ENCODE measurements at places on chromosomes 12 and 14.

- no peak for DNase-seq
Observed at GRCh38 chr12:46174919-46175318, 93.9 kb downstream of the SLC38A1 start.

DNA sequence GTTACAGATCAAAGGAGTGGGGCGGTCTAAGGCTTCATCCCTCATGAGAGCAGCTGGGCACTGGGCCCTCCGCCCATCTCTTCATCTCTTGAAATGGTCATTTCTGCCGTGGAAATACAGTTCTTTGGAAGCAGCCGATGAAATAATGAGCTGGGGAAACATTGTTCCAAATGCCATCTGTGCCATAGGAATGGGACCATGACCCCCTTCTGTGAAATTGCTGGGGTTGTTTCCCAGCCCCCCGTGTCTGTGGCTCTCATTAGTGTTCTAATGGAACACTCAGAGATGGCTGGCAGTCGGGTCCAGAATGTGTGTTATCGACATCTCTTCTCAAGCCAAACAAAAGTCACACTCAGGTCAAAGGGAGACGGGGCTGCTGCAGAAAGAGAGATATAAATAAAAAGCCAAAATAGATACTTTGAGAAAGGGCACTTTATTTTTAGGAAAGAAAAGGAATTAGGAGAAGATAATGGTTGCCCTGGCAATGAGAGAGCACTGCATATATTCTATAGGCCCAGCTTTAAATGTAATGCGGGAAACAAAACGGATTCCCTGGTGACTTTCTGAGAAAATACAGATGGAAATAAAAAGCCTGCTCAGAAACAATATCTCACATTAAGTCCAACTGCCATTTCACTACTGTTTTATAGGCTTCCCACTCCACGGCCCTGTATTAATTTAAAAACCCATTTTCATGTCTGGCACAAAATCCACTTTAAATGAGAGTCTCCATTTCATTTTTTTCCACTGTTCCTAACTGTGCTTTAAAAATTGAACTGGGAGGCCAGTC lies 107.1 kb downstream of the TTC8 start:
- no peak for DNase-seq

- no peak for DNase-seq
Observed at GRCh38 chr14:24960816-24961215, 89.1 kb downstream of the STXBP6 start.

DNA sequence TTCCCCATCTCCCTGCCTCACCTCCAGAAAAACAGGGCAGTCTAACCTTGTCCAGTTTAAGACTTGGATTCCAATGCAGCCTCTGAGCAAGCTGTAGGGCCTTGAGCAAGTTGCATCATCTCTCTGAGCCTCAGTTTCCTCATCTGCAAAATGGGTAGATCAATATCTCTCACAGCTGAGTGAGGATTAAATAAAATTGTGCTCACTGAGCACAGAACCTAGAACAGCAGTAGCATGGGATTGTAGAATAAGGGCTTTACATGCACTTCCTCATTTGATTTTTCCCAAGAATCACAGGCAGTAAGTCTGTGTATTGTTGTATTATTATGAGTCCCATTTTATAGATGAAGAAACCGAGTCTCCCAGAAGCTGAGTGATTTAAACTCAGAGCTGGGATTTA lies 2.0 kb downstream of the DTX1 start:
- no peak for DNase-seq

GRCh38 chr12:62328296-62328921 lies 68.2 kb downstream of the USP15 start:
- no peak for DNase-seq

GRCh38 chr14:39107591-39107996 lies 4.6 kb upstream of the SEC23A start:
- DNase-seq: peak; percentile 46

DNA sequence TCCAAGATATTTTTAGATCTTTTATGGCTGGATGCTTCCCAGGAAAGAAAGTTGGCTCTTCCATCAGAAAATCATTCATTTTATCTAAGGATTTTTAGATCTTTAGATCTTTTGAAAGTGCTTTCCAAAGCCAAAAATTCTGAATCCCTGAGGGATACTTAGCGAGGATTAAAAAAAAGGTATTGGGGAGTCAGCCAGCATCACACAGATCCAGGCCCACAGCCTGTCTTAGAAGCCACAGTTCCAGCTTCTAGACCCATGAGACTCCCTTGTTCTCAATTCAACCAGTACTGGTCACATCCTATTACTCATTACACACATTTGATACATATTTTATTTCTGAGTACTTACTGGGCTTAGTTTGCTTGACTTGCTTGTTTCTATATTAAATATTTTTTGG lies 49.9 kb downstream of the TSPAN8 start:
- no peak for DNase-seq

- no peak for DNase-seq
Observed at GRCh38 chr12:116346741-116347140, 69.2 kb upstream of the MED13L start.

DNA sequence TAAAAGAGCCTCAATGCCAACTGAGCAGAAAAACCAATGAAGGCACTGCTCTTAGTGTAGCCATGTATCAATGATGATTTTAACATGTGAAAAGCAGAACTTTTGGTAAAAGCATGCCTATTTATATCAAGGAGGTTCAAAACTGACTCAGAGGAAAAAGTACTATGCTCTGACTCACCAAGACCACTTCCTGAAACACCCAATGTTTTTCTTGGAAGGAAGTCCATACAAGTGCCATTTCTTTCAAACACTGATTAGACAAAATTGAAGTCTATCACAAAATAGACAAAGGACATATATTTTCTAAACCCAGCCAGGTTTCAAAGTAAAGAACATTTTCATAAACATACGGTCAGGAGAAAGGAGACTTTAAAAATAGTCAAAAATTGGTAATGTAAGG lies 88.6 kb downstream of the EPS8 start:
- DNase-seq: peak; percentile 39

- no peak for DNase-seq
Observed at GRCh38 chr14:89469210-89470198, 52.5 kb upstream of the FOXN3 start.

- DNase-seq: no peak
Observed at GRCh38 chr12:77594366-77594765, 236.3 kb upstream of the NAV3 start.

GRCh38 chr12:99915251-99916082 lies 69.3 kb downstream of the ANKS1B start:
- DNase-seq: no peak

DNA sequence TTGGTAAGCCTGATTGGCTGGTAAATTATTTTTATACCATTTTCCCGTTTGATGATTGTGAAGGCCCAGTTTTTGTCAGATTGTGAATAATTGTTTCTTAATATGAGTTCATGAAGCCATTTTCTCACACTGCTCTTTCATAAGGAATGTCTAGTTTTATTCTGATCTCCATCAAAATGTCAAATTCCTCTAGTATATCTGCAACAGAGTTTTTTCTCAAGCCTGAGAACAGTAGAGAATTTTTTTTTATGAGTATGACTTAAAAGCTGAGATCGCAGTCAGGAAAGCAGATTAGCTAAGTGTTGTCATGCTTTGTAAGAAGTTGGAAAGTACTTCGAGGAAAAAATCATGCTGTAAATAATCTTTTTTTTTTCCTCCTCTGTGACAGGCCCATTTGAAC lies 484.9 kb upstream of the ATP2B1 start:
- DNase-seq: no peak

GRCh38 chr12:127629066-127629820 lies 637.7 kb upstream of the TMEM132C start:
- DNase-seq: no peak

- DNase-seq: peak; percentile 71
Observed at GRCh38 chr14:32102152-32102787, 25.2 kb downstream of the ARHGAP5 start.

DNA sequence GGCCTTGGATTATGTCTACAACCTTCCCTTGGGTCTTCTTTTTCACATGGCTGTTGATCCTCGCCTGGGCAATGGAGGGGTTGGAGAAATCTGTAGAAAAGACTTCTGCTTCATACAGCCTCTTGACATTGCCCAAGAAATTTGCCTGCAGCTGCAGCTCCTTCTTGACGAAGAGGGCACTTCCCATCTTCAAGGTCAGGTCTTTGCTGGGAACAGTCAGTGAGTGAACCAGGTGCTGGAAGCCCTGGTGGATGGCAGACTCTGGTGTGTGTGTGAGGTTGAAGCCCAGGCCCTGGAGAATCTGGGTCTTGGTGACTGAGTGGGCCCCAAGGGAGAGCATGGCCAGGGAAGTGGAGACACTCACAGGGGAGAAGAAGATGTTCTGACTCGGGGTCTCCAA lies 6.7 kb downstream of the SERPINA9 start:
- DNase-seq: no peak

GRCh38 chr14:99892406-99892805 lies 99.2 kb downstream of the EML1 start:
- DNase-seq: no peak

DNA sequence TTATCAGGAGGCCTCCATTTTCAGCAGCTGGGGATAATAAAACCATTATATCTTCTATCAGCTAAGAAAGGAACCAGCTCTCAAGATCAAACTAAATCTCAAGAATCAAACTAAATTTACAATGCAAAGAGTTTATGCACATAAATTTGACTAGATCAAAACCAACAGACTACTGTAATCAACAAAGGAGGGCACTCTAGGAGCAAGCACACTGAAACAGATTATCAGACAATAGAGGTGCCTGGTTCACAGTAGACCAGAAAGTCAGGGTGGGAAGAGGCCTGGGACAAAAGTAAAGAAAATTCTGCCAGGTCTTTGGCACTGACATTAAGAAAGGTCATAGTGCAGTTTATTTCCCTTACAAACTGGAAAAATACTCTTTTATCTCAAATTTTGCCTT lies 61.0 kb downstream of the HECTD4 start:
- DNase-seq: no peak

GRCh38 chr14:33347796-33348195 lies 409.1 kb downstream of the NPAS3 start:
- DNase-seq: no peak

GRCh38 chr14:101006008-101006407 lies 102.5 kb upstream of the RTL1 start:
- DNase-seq: no peak

- no peak for DNase-seq
Observed at GRCh38 chr12:78392918-78393317, 471.7 kb upstream of the SYT1 start.

GRCh38 chr12:109702111-109702841 lies 11.3 kb upstream of the FAM222A start:
- DNase-seq: no peak

- no peak for DNase-seq
Observed at GRCh38 chr12:23906329-23906728, 43.1 kb downstream of the SOX5 start.

GRCh38 chr14:70595443-70596185 lies 4.8 kb downstream of the MED6 start:
- no peak for DNase-seq

- no peak for DNase-seq
Observed at GRCh38 chr12:12209043-12209442, 57.8 kb downstream of the LRP6 start.

- DNase-seq: no peak
Observed at GRCh38 chr12:57579677-57580465, 11.1 kb upstream of the PIP4K2C start.

DNA sequence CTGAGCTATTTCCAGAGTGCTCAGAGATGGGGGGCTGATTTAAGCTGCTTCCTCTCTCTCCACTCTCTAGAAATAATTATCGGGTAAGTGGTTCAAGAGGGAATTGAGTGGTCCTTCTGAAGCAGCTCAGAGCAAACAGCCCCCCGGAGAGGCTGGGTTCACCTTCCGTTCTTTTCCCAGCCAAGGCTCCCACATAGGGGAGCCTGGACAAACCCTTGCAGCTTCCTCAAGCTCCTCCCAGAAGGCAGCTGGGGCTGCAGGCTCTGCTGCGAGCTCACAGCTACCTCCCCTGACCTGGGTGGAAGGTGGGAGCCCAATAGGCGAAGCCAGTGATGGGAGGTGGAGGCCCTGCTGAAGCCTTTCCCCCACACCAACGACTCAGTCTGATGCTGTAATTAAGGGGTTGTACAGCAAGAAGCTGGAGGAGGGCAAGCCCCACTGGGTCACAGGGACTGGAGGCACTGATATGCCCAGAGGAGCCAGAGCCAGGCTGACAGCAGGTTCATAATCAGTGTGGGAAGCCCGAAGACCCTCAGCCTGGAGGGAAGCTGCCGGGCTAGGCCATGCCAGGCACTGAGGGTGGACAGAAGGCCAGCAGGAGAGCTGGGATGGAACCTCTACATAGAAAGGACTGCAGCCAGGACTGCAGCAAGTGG lies 52.4 kb downstream of the ARL6IP4 start:
- DNase-seq: no peak

DNA sequence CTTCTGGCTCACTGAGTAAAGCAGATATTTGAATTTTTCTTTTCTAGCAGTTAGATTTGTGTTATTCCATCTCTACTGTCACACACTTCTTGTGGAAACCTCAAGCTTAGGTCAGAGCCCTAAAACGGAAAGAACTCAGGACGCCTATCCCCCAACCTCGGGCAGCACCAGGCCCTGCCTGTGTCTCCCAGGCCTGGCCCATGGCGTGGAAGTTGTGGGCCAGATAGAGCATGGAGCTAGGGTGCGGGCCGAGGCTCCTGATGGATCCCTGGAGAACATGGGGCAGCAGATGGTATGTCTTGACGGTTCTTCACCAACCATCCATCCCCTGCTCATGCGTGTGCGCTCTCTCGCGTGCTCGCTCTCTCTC lies 20.6 kb downstream of the P2RX4 start:
- DNase-seq: no peak

DNA sequence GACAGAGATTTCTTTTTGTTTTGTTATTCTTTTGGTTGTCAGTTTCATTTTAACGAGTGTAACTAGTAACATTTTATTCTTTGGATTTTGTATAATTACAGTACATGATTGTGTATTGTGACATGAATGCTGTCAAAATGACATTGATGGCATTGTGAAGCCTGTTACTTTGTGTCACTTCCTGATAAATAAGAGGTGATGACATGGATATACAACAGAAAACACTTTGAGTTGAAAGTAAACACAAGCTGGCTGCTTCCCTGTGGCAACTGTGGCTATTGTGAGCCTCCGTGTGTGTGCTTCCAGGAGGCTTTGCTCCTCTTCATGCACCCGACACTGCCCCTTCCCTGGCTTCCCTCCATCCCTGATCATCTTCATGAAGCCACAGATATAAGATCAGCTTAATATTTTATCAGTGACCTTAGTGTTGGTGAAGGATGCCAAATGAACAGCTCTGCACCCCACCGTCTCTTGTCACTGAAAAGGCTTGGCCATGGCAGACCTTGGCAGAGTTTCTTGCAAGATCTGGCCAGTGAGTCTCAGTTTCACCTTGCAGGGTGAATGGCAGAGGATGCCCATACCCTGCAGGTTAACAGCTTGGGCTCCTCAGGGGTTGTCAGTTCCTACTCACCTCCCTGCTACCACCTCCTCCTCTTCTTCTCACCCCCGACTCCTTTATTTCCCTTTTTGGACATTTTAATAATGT lies 191.9 kb downstream of the EPS8 start:
- no peak for DNase-seq

All from CD4-positive, alpha-beta T cell treated with Interleukin-2 at 100 ng/mL for 4 hours (primary cell).